Tongue (tissue), 3 donors: ENCODE measurements at places on chromosomes 12 and 14. TPM values are rescaled to one million over a fixed set of nuclear protein-coding genes. Genes with fewer than 3 reads are reported as not detected.

RNASE2 gene
- 0.82 TPM for total RNA-seq

GIT2 gene
- 57.6 TPM for total RNA-seq

CCDC60 gene
- total RNA-seq, result 0.62 TPM

PRPF40B gene
- 17.8 TPM for total RNA-seq

GRCh38 chr12:64170024-64170423, 52.1 kb downstream of the KICS2 start:
- peak; percentile 9 for DNase-seq

DNA sequence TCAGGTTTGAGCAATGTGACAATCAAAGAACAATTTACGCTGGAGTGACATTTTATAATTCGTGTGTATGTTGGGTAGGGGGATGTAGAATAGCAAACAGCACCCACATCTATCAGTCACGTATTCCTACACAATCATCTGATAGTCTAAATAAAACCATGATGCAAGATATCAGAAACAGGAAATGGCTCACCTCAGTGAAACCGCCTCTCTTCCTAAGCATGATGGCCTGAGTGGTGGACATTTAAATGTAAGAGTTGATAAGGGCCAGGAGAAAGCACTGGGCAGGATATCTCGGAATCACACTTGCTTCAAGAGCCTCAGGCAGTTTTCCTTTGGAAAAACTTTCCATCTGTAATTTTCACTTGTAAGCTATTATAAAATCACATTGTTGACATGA, 128.2 kb downstream of the GRIP1 start:
- no peak for DNase-seq

DNA sequence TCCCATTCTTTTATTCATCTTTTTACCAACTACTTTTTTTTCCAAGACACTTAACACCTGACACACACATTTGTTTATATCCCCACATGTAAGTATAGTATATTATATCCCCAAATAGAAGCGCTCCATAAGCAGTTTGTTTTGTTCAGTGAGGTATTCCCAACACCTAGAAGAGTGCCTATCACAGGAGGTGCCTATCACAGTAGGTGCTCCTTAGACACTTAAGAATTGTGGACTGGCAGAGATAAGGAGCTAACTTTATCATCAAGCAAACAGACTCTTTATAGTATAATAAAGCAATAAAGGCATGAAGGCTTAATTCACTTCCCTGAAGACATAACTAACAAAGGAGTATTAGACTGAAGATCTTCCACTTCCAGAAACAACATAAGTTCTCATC, 29.1 kb downstream of the OSBPL8 start:
- no peak for DNase-seq
